ENCODE measurements at places on chromosomes 5 and 9.

DNA sequence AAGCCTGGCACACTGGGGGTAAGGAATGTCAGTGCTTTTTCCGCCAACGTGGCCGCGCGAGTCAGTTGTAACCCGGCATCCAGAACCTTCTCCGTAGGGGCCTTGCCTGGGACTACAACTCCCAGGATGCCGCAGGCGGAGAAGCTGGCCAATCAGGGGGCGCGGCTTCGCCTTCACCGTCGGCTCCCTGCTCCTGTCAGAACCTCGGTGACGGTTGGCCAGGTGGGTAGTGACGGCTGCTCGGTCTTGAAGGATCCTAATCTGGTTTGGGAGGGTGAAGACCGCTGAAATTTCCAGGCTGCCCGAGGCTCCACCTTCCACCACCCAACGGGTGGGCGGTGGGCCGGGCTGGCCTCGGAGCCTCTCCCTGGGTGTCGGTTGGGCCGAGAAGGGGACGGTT is at the start of gene C5orf58:
C5orf58 (plus strand) TSS at position 200 of the 400 bp plus-strand sequence. CDS start 1,992 bp downstream, outside the sequence.
- H3K4me1 ChIP-seq, result no peaks in the 10 kb centered on the region
- DNase-seq, result no peak
- no peak within 1 kb of the TSS for H3K4me3 ChIP-seq

GRCh38 chr5:139492700-139493192 is 10.2 kb upstream of the STING1 start:
- no peaks in the 10 kb centered on the region for H3K36me3 ChIP-seq
- no peaks in the 10 kb centered on the region for H3K27me3 ChIP-seq
- peaks cover 14% of the 10 kb centered on the region for H3K4me1 ChIP-seq
- no peak for DNase-seq
- no peak overlapping the region for H3K4me3 ChIP-seq

DNA sequence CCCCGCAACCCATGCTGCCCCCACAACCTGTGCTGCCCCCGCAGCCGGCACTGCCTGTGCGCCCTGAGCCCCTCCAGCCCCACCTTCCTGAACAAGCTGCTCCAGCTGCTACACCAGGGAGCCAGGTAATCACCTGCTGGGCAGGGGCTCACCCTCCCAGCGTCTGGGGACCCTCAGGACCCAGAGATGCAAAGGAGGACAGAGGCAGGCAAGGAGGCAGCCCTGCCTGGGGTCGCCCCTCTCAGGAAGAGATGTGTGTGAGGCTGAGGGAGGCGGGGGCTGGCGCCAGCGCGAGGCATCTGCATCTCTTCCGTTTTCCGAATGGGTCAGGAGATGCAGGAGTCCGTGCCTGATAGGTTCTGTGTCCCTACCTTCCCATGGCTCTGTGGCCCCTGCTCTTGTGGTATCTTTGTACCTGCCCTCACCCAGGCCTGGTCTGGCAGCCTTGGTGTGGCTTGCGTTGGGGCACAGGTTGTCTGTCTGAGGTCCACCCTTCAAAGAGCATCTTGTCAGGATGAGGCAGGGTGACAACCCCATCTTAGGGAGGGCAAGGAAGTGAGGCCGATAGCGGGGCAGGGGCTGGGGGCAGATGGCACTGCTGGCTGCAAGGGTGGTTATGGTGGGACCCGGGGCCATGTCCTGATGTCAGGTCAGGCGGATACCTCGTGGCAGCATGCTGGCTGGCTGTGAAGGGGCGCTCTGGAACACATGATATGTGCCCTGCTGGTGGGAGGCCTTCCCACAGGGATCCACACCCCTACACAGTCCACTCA is 75.7 kb downstream of the WNK2 start:
- H3K27me3 ChIP-seq, result no peaks in the 10 kb centered on the region
- H3K4me3 ChIP-seq, result no peak overlapping the region
- no peak for DNase-seq
- H3K36me3 ChIP-seq, result peaks cover 10% of the 10 kb centered on the region
- no peaks in the 10 kb centered on the region for H3K4me1 ChIP-seq

GRCh38 chr5:149371296-149371962 is 7.7 kb downstream of the IL17B start:
- H3K27me3 ChIP-seq, result no peaks in the 10 kb centered on the region
- H3K4me1 ChIP-seq, result peaks cover 11% of the 10 kb centered on the region
- H3K4me3 ChIP-seq, result no peak overlapping the region
- DNase-seq, result no peak

DNA sequence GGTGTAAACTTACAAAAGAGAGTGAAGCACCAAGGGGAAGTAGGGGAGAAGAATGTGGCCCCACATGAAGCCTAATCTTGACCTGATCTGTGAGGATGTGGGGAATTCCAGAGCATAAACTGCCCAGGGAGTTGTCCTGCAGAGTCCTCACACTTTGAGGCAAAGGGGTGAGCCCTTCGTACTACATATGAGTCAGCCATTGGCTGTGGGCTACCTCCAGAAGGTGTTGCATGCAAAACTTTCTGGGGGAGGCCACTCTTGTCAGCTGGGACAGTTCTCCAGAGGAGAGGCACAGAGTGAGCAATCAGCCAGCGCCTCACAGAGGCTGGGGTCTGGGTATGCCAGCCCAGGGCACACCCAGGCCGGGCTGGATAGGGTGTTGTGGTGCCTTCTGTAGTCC is 98.1 kb upstream of the NMUR2 start:
- peaks cover 3% of the 10 kb centered on the region for H3K4me1 ChIP-seq
- no peaks in the 10 kb centered on the region for H3K36me3 ChIP-seq
- DNase-seq, result no peak
- peaks cover 4% of the 10 kb centered on the region for H3K27me3 ChIP-seq
- no peak overlapping the region for H3K27ac ChIP-seq

- H3K27ac ChIP-seq, result no peak overlapping the region
- H3K4me3 ChIP-seq, result no peak overlapping the region
- no peak for DNase-seq
- H3K4me1 ChIP-seq, result peaks cover 13% of the 10 kb centered on the region
Observed at GRCh38 chr5:983238-983524, 25.4 kb upstream of the NKD2 start.

GRCh38 chr5:148085310-148085709 is 21.5 kb downstream of the SPINK5 start:
- peak overlapping the region; percentile 14 for H3K27ac ChIP-seq
- no peaks in the 10 kb centered on the region for H3K36me3 ChIP-seq
- DNase-seq, result no peak

GRCh38 chr9:132214027-132214622 is 52.3 kb downstream of the NTNG2 start:
- peaks cover 10% of the 10 kb centered on the region for H3K4me1 ChIP-seq
- no peaks in the 10 kb centered on the region for H3K36me3 ChIP-seq
- DNase-seq, result no peak

DNA sequence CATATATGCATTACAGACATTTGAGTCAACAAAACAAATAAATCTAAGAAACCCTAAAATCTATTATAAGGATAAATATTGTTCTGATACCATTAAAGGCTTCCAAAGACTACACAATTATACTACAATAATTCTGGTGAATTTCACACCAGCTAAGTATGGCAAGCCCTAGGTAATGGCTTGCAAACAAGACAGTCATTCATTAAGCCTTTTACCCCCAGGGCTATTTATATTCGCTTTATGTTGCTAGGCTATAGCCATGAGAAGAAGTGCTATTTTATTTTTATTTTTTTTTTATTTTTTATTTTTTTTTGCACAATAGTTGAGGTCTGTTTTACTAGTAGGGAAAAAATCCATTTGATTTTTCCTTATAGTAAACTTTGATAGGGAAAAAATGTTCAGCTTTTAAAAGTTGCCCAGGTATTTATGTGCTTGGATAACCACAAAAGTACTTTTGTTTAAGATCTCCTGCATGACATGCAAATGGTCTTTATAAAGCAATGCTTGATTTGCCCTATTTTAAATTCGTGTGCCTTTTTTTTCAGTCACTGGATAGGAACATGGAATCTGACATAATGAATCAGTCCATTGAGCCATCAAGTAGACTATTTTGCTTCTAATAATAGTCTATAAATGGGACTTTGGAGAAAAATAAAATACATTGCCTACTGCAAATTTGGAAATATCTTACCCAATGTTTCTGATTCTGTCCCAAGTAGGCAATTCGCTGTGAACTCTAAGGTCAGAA is 946.3 kb upstream of the COX7C start:
- H3K36me3 ChIP-seq, result no peaks in the 10 kb centered on the region
- H3K27me3 ChIP-seq, result no peaks in the 10 kb centered on the region
- no peak overlapping the region for H3K4me3 ChIP-seq
- no peak for DNase-seq
- H3K27ac ChIP-seq, result no peak overlapping the region
- no peaks in the 10 kb centered on the region for H3K4me1 ChIP-seq

GRCh38 chr5:74374656-74375055 is 265.9 kb downstream of the ENC1 start:
- no peak overlapping the region for H3K27ac ChIP-seq
- no peaks in the 10 kb centered on the region for H3K27me3 ChIP-seq
- H3K4me1 ChIP-seq, result peaks cover 11% of the 10 kb centered on the region
- DNase-seq, result no peak
- H3K4me3 ChIP-seq, result no peak overlapping the region

- no peak overlapping the region for H3K4me3 ChIP-seq
- no peaks in the 10 kb centered on the region for H3K36me3 ChIP-seq
- peaks cover 9% of the 10 kb centered on the region for H3K4me1 ChIP-seq
- no peaks in the 10 kb centered on the region for H3K27me3 ChIP-seq
Observed at GRCh38 chr5:143248822-143249579, 154.5 kb downstream of the NR3C1 start.

- H3K27ac ChIP-seq, result peak overlapping the region; percentile 41
- peaks cover 34% of the 10 kb centered on the region for H3K27me3 ChIP-seq
- no peak for DNase-seq
Observed at GRCh38 chr9:137045294-137046087, 486 bp downstream of the NPDC1 start.

DNA sequence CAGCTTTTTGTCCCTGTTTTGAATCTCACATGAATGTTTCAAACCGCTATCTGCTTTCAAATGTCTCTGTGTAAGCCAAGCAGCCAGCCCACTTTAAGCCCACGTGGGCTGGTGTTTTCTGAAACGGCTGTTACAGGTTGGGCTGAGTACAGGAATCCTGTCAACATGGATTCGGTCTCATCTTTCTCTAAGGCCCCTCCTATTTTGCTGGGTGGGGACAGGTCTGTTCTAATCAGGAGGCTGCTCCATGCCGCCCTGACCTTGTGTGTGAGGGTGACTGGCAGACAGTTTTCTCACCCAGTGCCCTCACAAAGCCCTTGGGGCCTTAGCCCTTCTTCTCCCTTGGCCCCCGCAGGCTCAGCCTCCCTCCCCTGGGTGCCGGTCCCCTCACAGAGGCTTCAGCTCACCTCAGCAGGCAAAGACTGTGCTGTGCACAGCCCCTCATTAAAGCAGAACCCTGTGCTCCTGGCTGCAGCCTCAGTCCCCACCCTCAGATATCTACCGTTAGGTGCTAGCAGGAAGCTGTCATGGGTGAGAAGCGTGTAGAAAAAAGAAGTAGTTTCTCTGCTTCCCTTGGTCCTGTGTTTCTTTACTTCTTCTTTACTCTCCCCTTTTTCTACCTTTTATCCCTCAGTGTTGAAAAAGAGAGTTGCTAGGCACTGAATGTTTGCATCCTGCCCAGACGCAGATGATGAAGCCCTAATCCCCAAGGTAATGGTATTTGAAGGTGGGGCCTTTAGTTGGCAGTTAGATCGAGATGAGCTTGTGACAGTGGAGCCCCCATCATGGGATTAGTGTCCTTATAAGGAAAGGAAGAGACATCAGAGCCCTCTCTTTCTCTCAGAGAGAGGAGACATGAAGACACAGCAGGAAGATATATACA is 205.7 kb downstream of the ADAMTS12 start:
- no peaks in the 10 kb centered on the region for H3K36me3 ChIP-seq
- peaks cover 5% of the 10 kb centered on the region for H3K4me1 ChIP-seq
- H3K4me3 ChIP-seq, result no peak overlapping the region

GRCh38 chr5:117102591-117102990 is 528.0 kb upstream of the SEMA6A start:
- H3K4me3 ChIP-seq, result no peak overlapping the region
- no peak overlapping the region for H3K27ac ChIP-seq
- H3K4me1 ChIP-seq, result no peaks in the 10 kb centered on the region
- DNase-seq, result no peak
- H3K27me3 ChIP-seq, result no peaks in the 10 kb centered on the region
- H3K36me3 ChIP-seq, result no peaks in the 10 kb centered on the region

- H3K27me3 ChIP-seq, result no peaks in the 10 kb centered on the region
- no peak for DNase-seq
- no peaks in the 10 kb centered on the region for H3K36me3 ChIP-seq
- no peak overlapping the region for H3K27ac ChIP-seq
- H3K4me3 ChIP-seq, result no peak overlapping the region
Observed at GRCh38 chr5:41094871-41095270, 23.7 kb upstream of the MROH2B start.

- H3K27ac ChIP-seq, result no peak overlapping the region
- H3K27me3 ChIP-seq, result peaks cover 42% of the 10 kb centered on the region
Observed at GRCh38 chr9:133707763-133708245, 30.3 kb downstream of the SARDH start.

- no peaks in the 10 kb centered on the region for H3K27me3 ChIP-seq
- peaks cover 6% of the 10 kb centered on the region for H3K4me1 ChIP-seq
- H3K4me3 ChIP-seq, result peak overlapping the region; percentile 41
- peak; percentile 91 for DNase-seq
- no peaks in the 10 kb centered on the region for H3K36me3 ChIP-seq
Observed at GRCh38 chr5:136080483-136081216, 51.9 kb downstream of the TGFBI start.

DNA sequence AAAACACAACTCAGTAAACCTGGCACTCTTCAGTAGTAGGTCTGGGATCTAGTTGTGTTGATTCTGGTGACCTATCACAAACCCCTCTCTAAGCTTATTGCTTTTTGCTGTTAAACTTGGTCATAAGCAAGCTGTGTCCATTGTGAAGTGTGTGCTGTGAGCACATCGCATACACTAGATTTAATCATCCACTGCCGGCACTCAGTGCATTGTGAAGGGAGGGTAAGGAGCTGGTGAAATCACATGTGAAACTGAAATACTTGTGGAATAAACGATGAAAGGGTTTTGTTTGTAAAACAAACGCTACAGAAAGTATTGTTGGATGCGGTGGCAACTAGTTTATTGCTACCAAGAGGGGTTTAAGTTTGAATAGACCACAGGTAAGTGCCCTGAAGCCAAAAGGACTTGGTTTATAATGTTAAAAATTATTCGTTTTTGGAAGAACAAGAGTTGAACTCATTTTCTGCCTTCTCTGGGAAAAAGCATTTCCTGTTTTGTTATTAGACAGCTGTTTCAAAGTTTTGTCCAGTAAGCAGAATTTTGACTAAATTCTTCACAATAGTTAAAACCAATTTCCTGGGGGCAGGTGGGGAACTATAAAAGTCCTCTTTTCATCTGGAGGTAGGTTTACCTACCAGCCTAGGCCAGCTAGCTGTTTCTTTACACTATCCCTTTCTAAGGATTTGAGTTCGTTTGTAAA is 24.6 kb downstream of the TJP2 start:
- no peaks in the 10 kb centered on the region for H3K27me3 ChIP-seq
- H3K4me1 ChIP-seq, result peaks cover 16% of the 10 kb centered on the region
- no peaks in the 10 kb centered on the region for H3K36me3 ChIP-seq
- H3K4me3 ChIP-seq, result no peak overlapping the region
- H3K27ac ChIP-seq, result no peak overlapping the region
- DNase-seq, result no peak

DNA sequence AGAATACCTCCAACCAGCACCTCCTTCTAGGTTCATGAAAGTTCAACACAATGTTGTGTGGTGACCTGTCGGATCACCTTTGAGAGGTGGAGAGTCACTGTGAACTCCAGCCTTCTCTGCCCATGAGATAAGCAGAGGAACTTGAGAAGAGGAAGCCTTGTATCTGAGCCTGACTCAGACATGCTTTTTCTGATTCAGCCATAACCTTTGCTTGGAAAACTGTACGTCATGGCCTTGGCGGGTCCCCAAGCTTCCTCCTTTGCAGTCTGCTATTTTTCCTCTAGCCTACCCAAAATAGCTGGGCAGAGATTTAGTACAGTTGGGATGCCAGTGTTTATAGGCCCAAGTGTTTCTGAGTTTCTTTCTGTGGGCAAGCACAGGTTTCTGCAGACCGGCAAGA is 274.7 kb downstream of the CETN3 start:
- DNase-seq, result no peak
- no peaks in the 10 kb centered on the region for H3K36me3 ChIP-seq
- H3K4me1 ChIP-seq, result no peaks in the 10 kb centered on the region
- H3K4me3 ChIP-seq, result no peak overlapping the region
- H3K27me3 ChIP-seq, result no peaks in the 10 kb centered on the region
- H3K27ac ChIP-seq, result no peak overlapping the region
